ENCODE measurements at places on chromosomes 5 and 9.
A peak's percentile ranks its signal among the peaks of the same experiment; 100 is the strongest.

- DNase-seq = no peak
Observed at GRCh38 chr5:157038568-157039187, 20.2 kb downstream of the HAVCR1 start.

GRCh38 chr5:90037646-90038045 lies 371.9 kb downstream of the CETN3 start:
- DNase-seq = peak; percentile 15

DNA sequence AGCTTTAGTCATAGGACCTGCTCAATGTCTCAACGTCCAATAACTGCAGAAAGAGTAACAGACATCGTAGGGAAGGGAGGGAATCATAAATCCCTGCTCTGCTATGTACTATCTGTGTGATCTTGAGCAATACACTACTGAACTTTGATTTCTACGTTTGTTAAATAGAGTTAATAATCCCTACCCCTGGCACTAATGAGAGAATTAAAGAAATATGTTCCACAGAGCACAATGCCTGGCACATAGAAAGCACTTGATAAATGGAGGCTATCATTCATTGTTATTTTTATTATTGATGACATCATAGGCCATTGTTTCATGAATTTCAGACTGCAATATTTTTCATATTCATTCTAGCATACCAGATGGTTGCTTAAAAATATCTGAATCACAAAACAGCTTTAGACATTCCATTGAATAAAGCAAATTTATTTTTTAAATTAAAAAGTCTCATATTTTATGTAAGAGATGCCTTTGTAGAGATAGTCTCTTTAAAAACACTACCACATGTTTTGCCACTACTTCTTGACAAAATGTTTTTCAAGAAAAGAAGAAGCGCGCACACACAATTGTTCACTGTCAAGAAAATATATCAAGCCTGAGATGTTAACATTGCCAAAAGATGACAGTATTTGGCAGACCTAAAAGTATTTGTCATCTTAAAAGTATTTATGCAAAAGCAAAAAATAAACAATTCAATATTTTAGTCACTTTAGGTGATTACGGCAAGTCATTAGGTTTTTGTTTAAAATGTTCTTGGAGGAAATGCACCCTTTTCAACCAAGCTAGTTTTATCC lies 108.5 kb downstream of the EBF1 start:
- DNase-seq = no peak

- DNase-seq = peak; percentile 97
Observed at GRCh38 chr9:127785933-127786772, at the start of gene CDK9. TSS of gene CDK9 (plus strand) at chr9:127786034. CDS start at chr9:127786149, 115 bp downstream.

- DNase-seq = peak; percentile 64
Observed at GRCh38 chr9:4985386-4986266, 554 bp downstream of the JAK2 start.

DNA sequence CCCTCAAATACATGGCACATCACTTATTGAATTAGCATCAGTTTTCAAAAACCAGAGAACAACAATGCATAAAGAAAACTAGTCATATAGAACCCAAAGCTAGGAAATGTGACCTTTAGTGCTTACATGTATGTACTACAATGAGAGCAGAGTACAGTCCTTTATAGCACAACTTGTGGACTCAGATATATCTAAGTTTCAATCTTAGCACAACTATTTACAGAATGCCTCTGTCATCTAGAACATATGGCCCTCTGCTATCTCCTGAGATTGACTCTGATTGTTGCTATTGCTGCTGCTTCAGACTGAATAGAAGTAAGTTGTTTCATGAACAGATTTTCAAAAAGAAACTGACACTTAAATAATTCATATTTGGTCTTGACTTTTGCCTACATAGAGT lies 1536.2 kb downstream of the EFNA5 start:
- DNase-seq = no peak

All from WERI-Rb-1 (cell line).